Nucleus accumbens (tissue), 56 donors: ENCODE measurements at places on chromosomes 6 and 20.
A peak's percentile ranks its signal among the peaks of the same experiment; 100 is the strongest.

GRCh38 chr20:15191082-15191723 lies 853.8 kb upstream of the FLRT3 start:
- no peak for DNase-seq

GRCh38 chr6:110114004-110114403 lies 65.5 kb downstream of the WASF1 start:
- DNase-seq: no peak

GRCh38 chr6:25991785-25992412 lies 29.3 kb downstream of the TRIM38 start:
- peak; percentile 64 for DNase-seq

DNA sequence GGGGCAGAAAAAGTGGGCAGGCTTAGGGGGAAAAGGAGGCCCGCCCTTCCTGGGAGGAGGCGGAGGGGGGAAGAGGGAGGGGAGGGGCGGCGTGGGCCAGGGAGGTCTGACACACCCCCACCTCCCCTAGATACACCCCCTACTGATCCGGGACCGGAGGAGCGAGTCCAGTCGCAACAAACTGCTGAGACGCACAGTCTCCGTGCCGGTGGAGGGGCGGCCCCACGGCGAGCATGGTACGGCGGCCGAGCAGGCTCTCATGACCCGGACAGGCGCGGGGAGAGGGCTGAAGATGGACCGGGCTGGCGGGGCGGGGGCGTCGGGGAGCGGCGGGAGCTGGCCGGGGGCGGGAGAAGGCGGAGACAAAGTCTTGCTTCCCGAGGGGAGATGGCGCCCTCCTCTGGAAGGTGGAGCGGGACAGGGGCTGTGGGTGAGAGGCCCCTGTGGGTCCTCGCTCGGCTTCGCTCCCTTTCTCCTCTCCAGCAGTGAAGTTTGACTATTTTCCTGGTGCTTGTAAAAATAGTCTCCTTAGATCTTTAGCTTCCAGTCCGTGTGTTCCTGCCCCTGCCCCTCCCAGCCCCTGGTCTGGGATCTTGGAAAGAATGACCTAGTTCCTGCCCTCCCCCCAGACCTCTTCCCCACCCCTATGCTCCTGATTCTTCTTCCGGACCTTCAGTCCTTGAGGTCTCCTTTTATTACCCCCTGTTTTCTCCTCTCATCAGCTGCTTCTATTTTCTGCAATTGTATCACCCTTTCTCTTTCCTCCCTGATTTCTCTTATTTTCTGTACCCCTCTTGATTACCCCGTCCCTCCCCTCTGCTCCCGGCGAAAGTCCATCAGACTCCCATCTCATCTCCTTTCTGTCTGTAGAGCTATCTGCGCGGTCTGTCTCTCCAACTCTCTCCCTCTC lies 6.1 kb downstream of the SYNGAP1 start:
- DNase-seq: peak; percentile 75

GRCh38 chr20:15699431-15700146 lies 873.7 kb downstream of the KIF16B start:
- DNase-seq: no peak

- no peak for DNase-seq
Measured at GRCh38 chr6:166774770-166775169, 147.7 kb upstream of the RPS6KA2 start.

GRCh38 chr6:136887953-136888352 lies 34.1 kb upstream of the SLC35D3 start:
- DNase-seq: no peak

DNA sequence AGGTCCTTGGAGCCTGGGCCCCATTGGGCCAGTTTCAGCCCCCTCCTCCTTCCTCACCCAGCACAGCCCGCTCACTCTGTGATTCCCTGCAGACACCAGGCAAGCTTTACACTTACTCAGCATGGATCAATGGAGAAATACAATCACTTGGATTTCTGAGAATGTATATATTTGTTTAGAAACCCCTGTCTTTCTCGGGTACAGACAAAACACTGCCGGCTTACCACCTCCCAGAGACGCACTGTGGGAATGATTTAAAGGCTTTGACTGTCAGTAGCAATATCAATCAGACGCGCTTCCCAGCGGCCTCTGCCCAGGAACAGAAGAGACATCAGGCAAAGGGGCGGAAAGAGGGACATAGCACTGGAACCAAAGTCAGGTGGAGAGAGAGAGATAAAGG lies 186.5 kb downstream of the MAFB start:
- no peak for DNase-seq

- no peak for DNase-seq
Measured at GRCh38 chr6:29525311-29525639, 34.3 kb downstream of the UBD start.

DNA sequence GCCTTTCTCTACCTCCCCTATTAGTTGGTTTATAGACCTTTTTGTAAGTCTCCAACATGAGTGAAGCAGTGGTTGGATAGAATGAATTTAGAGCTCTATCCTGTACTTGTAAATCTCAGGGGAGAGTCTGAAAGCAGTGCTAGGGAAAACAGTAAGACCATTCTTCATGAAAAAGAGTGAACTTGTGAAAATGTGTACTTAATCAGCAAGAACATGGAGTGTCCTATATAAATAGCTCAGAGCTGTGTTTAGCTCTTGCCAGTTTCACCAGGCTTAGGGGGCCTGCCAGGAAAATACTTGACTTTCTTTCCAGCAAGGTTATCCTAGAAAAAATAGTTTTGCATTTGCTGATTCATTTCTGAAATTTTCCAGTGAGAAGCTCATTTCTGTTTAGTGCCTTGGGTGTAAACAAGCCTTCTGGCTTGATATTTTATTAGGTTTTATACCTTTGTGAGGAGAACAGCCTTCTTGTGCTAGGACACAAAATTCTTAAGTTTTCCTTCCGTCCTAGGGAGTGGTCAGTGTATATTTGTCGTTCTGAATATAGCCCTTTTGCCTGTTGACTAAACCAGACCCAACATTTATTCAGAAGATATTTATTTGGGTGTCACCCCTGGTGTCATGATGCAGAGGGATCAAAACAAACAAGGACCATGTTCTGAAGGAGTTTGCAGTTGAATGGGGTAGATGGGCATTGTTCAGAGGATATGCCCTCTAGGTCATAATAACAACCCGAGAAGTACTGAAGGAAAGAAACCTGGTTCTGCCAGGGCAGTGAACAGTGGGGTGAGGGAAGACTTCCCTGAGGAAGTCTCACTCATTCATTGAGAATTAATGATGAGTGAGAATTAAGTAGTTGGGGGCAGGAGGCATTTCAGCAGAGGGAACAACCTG lies 7.6 kb downstream of the ARFGEF2 start:
- no peak for DNase-seq

- no peak for DNase-seq
Measured at GRCh38 chr6:166877906-166878305, 78.4 kb downstream of the RNASET2 start.

- no peak for DNase-seq
Measured at GRCh38 chr6:2865694-2866151, 24.1 kb upstream of the SERPINB1 start.

GRCh38 chr6:90079560-90080490 lies 185.6 kb downstream of the GJA10 start:
- DNase-seq: no peak

GRCh38 chr6:143328876-143329275 lies 121.6 kb downstream of the ADAT2 start:
- DNase-seq: no peak

GRCh38 chr20:2405693-2406065 lies 25.0 kb downstream of the TGM6 start:
- no peak for DNase-seq

DNA sequence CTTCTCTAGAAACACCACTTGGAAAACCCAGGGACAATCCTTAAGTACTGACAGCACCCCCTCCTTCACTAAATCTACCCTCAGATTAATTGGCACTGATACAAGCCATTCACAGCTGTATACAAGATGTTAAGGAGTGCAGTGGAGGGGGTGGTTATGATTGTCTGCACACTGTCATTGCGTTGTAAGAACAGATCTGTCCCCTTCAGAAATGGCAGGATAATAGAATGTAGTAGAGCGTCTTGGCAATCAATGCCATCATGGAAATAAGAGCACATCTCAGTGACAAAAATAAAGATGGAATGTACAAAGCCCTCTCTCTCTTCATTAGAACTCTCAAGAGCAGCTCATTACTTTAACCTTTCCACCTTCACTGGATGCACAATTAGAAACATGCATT lies 324.9 kb upstream of the TBX18 start:
- no peak for DNase-seq

- DNase-seq: peak; percentile 69
Measured at GRCh38 chr6:41936073-41936837, 5.4 kb downstream of the CCND3 start.

DNA sequence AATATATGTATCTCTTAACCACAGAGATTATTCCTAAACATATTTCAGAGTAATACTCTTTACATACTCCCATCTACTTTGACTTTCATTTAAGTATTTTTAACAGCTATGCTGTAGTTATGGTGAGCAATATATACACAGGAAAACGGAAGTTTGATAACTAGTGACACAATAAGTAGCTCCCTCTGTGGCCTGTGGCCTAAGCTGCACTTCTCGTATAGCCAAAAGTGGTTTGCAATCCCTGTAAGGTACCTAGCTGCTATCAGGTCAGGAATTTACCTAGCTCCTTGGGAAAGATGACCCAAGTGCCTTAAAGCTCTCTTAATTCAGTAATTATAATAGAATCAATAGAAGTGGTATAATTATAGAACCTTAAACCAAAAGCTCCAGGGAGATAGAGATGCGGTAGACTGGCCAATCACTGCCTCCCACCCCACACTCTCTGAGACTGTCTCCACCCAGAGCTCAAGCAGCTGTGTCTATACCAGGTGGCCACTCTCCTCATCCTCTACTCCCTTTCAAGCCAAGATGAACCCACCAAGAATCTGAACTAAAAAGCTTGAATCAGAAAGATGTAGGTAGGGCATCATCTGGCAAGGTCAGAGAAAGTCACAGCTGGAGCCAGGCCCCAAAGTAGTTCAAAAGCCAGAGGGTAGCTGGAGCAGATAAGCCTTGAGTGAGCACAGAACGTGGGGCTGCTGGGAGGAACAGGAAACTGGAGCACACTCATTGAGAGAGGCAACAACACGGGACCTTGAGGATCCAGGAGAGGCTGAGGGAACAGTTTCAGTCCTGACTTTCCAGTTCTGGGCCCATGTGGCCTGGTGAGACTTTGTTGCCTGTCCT lies 84.9 kb upstream of the ASF1A start:
- no peak for DNase-seq

DNA sequence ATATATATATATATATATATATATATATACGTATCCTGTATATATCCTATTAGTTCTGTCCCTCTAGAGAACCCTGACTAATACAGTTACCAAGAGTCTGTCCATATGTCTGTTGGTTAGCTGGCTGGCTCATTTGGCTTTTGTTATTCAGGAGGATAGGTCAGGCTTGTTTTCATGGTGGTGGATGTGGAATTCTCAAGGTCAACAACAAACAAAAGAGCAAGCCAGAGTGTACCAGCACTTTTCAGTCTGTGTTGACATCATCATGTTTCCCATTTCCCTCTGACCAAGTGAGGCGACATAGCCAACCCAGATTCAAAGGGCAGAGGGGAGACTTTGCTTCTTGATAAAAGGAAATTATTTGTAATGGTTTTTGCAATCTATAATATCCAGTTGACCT lies 88.5 kb upstream of the PTCHD4 start:
- DNase-seq: no peak

DNA sequence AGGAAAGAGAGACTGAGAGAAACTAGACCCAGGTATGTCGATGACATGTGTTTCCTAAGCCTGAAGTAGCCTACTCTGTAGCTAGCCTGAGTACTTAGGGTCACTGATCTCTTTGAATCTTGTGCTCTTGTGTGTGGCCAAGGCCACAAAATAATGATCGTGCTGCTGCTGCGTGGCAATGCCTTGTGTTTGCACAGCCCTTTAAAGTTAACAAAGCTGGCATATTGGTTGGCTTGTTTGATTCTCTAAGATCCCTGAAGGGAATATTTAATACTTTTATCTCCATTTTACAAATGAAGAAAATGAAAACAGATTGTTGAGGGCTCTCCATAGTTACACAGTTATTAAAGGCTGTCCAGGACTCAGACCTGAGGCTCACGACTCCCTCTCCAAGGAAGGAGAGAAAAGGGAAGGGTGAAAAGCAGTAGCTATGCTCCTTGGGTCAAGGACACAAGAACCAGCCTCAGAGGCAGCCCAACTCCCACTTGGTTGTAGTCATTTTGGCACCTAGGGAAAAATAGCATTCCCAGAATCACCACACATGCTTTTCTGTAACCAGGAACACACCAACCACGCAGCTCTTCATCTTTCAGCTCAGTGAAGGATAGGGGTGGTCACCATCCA lies 130.7 kb downstream of the LRFN2 start:
- DNase-seq: no peak

DNA sequence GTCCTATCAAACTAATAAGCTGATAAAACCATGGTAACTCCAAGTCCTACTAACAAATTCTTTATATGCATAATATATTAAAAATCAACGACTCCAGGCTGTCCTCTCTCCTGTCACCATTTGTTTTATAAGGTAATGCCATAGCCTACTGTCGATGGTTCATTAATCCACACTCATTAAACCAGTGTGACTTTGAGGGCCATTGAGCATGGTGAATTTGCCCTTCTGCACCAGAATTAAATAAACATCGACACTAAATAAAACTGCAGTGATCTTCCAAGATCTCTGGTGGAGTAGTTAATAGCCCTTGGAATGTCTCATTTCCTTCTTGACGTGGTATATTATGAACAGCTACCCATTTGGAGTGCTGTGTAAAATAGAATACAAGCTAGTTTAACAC lies 358.5 kb downstream of the CBLN4 start:
- DNase-seq: no peak

- no peak for DNase-seq
Measured at GRCh38 chr6:151475653-151476523, 17.9 kb upstream of the CCDC170 start.

DNA sequence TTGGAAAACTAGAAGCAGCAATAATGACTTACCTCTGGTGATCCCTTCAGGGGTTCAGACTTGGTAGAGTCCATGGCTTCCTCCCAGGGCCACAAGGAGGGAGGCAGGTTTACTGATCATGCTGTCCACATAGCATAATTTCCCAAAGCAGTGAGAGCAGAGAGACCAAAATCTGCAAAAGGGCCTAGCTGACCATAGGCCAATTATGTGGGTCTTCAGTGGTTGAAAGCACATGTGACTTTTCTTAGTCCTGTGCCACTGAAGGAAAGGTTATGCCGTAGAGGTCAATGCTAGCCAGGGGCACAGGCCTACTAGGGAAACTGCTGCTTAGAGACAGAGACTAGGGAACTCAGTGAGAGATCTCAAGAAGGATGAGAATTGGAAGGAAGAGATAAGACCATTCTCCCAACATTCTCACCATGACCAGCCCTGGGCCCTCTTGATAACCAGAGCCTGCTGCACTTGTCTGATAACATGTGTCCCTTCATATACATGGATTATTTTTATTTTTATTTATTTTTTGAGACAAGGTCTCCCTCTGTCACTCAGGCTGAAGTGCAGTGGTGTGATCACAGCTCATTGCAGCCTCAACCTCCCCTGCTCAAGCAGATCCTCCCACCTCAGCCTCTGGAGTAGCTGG lies 2.0 kb upstream of the GTPBP2 start:
- DNase-seq: no peak
